Anterior cingulate cortex (tissue), 58 donors: ENCODE measurements at places on chromosomes 16 and 17.

DNA sequence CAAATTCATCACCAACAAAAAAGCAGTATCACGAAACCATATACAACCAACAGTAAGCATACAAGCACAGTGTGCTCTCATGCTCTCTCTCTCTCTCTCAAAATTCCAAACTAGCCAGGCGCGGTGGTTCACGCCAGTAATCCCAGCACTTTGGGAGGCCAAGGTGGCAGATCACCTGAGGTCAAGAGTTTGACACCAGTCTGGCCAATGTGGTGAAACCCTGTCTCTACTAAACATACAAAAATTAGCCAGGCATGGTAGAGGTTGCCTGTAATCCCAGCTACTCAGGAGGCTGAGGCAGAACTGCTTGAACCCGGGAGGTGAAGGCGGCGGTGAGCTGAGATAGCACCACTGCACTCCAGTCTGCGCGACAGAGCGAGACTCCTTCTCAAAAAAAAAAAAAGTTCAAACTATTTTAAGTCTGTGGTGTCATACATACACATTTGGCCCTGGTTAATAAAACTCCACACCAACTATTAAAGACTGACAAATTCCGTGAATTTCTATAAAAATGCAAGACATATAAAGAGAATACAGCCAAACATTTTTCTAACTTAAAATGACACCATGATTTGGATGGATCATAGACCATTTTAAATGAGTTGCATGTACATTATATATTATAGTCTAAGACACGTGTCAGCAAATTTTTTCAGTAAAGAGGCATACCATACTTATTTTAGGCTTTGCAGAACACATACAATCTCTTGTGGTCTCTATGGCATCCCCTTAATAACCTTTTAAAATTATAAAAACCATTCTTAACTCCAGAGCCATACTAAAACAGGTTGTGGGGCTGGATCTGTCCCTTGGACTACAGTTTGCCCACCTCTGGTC lies 30.9 kb downstream of the GLG1 start:
- DNase-seq = no peak

- DNase-seq = no peak
These were observed 205.2 kb downstream of the SLC39A11 start for GRCh38 chr17:72887322-72887721.

DNA sequence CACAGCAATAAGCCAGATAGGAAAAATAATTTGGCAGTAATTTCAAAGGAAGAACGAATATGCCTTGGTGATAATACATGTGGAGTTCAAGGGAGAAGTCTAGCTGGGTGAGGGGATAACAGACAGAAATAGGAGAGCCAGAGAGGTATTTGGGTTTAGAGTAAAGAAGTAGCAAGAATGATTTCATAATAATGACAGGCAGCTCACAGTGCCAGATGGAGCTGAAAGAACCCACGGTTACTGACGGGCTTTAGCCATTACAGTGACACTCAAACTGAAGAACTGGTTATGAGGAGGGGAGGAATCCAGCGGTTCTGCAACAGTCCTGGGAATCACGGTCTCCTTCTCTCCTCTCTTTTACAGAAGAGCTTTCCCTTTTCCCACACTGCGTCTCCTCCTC lies 2.2 kb downstream of the OR4D1 start:
- DNase-seq = no peak

- DNase-seq = no peak
These were observed 63.7 kb downstream of the CACNG1 start for GRCh38 chr17:67107811-67108775.

DNA sequence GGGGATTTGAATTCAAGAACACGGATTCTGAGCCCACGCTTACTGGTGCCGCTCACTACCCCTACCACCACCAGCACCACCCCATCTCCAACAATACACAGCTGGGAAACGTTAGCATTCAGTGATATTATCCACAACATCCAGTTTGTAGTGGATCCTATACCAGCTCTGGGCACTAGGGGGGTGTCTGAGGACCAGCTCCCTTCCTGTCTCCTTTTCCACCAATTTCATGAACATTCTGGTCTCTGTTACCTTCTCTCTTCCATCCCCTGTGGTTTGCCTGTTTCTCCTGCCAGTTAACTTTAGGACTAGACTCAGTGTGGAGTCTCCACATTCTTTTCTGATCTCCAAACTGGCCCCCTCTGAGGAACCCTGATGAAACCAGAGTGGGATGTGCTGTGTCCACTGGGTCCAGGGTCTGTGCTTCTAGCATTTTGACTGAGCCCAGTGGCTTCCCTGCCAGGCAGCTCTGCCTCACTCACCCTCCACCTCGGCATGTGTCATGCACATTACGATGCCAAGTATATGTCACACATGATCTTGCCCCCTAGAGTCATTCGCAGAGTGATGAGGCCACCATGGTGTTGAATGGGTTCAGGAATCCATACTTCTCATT lies 187.0 kb upstream of the CDH13 start:
- no peak for DNase-seq

DNA sequence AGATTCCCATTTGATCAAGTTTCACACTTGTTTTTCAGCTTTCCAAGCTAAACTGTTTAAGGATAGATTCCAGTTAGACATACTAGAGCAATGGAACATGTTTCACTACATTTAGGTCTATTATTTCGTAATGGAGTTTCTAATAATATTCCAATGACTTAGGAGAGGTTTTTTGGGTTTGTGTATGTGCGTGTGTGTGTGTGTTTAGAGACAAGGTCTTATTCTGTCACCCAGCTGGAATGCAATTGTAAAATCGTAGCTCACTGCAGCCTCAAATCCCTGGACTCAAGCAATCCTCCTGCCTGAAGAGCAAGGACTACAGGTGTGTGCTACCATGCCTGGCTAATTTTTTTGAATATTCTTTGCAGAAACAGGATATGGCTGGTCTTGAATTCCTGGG lies 426.3 kb downstream of the ZFHX3 start:
- DNase-seq = no peak

- DNase-seq = no peak
These were observed 184.6 kb downstream of the CNTNAP4 start for GRCh38 chr16:76461836-76462235.

GRCh38 chr16:27977966-27978365 lies 85.5 kb downstream of the GSG1L start:
- DNase-seq = no peak

- no peak for DNase-seq
These were observed 67.0 kb downstream of the N4BP1 start for GRCh38 chr16:48542966-48543365.

DNA sequence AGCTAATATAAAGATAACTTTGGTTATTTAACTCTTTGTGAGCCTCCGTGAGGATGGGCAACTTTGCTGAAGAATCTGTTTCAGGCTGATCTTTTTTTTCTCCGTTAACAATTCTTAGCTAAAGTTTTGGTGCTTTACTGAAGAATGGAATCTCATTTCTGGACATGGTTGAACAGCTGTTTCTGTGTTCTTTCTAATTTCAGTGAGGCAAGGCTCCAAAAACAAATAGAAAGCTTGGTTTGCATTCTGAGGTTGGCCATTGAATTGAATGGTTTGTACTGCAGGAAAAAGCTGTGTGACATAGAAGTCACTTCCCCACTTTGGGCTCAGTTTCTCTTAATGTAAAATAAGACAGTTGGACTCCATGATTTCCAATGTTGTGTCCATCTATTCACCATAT lies 22.3 kb upstream of the HLF start:
- DNase-seq = no peak

- DNase-seq = no peak
These were observed 112.7 kb downstream of the VPS53 start for GRCh38 chr17:601926-602303.

DNA sequence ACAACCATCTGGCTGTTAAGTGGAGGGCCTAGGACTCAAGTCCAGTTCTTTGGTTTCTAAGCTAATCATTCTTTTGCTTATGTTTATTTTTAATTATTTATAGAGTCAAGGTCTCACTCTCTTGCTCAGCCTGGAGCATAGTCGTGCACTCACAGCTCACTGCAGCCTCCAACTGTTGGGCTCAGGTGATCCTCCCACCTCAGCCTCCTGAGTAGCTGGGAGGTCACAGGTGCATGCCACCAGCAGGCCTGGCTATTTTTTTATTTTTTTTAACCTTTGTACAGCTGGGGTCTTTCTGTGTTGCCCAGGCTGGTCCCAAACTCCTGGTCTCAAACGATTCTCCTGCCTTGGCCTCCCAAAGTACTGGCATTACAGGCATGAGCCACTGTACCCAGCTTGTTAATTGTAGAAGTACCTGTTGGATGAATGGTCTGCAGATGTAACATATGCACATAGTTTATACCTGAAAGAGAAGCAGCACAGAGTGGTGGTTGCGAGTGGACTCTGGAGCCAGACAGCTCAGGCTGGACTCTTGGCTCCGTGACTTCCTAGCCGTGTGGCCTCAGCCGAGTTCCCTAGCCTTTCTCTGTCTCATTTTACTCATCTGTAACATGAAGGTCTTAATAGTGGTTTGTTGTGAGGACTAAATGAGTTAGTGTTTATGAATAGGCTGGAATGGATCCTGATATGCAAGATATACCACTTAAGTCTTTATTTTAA lies 337.5 kb downstream of the SNX29 start:
- DNase-seq = no peak

- no peak for DNase-seq
These were observed 338.0 kb downstream of the WWOX start for GRCh38 chr16:78437352-78437968.

- no peak for DNase-seq
These were observed 1.8 kb downstream of the ZBTB4 start for GRCh38 chr17:7477392-7478275.
